A549 treated with GW870086 at 1 μM for 4 hours (cell line): ENCODE measurements at places on chromosomes 1 and 21. TPM values are rescaled to one million over a fixed set of nuclear protein-coding genes. Genes with fewer than 3 reads are reported as not detected.

The CACNA1S gene
- not detected in 5 replicates for total RNA-seq

The CTTNBP2NL gene
- 6.4 to 9.4 TPM (median 8.3 TPM) in 5 replicates for total RNA-seq

The S100A16 gene
- 527 to 623 TPM (median 604 TPM) in 5 replicates for total RNA-seq

The RXFP4 gene
- total RNA-seq: not detected in 5 replicates

The UBE2U gene
- not detected in 5 replicates for total RNA-seq

The C1orf94 gene
- total RNA-seq: 0.07 TPM in 1 of 5 replicates, not detected in the others

The MYCBP gene
- 16.4 to 26.0 TPM (median 18.4 TPM) in 5 replicates for total RNA-seq

The SDF4 gene
- total RNA-seq: 108 to 134 TPM (median 126 TPM) in 5 replicates

The SPATA45 gene
- total RNA-seq: not detected in 5 replicates

The RIIAD1 gene
- total RNA-seq: not detected in 5 replicates

The TTC39A gene
- 1.4 to 2.7 TPM (median 1.8 TPM) in 5 replicates for total RNA-seq

The ADAMTS5 gene
- not detected in 5 replicates for total RNA-seq

The SV2A gene
- total RNA-seq: 0.08 to 0.12 TPM (median 0.10 TPM) in 5 replicates

The CLEC20A gene
- total RNA-seq: not detected in 5 replicates

The ATP8B2 gene
- 27.9 to 41.8 TPM (median 36.3 TPM) in 5 replicates for total RNA-seq

The SLC9C2 gene
- total RNA-seq: not detected in 5 replicates

The PTPRF gene
- total RNA-seq: 79.0 to 101 TPM (median 91.8 TPM) in 5 replicates

The GCSAML gene
- not detected in 5 replicates for total RNA-seq

The PRELP gene
- not detected in 5 replicates for total RNA-seq

The MAP3K21 gene
- 6.8 to 10.5 TPM (median 9.5 TPM) in 5 replicates for total RNA-seq

The ODF2L gene
- 7.6 to 12.8 TPM (median 8.2 TPM) in 5 replicates for total RNA-seq

The SPRR2G gene
- not detected in 5 replicates for total RNA-seq

The SFT2D2 gene
- total RNA-seq: 13.8 to 17.5 TPM (median 14.3 TPM) in 5 replicates

The OSCP1 gene
- total RNA-seq: 6.1 to 7.0 TPM (median 6.6 TPM) in 5 replicates

The OR6K3 gene
- total RNA-seq: not detected in 5 replicates

The MANEAL gene
- 21.3 to 25.5 TPM (median 24.6 TPM) in 5 replicates for total RNA-seq

The GSTM5 gene
- not detected in 5 replicates for total RNA-seq

The S100A8 gene
- not detected in 5 replicates for total RNA-seq

The ZNF648 gene
- total RNA-seq: not detected in 5 replicates

The SLC22A15 gene
- total RNA-seq: 0.43 to 1.2 TPM (median 0.70 TPM) in 5 replicates

The RGS8 gene
- total RNA-seq: not detected in 5 replicates

The MYOC gene
- not detected in 5 replicates for total RNA-seq

The TNFSF18 gene
- total RNA-seq: not detected in 5 replicates

The KLHL17 gene
- total RNA-seq: 9.1 to 16.4 TPM (median 15.4 TPM) in 5 replicates

The FAM110D gene
- 0.07 to 0.10 TPM (median 0.08 TPM) in 3 of 5 replicates, not detected in the others for total RNA-seq

The TNNT2 gene
- 0.13 to 0.39 TPM in 2 of 5 replicates, not detected in the others for total RNA-seq

The PODN gene
- total RNA-seq: not detected in 5 replicates

The NBPF19 gene
- 4.8 to 6.5 TPM (median 5.2 TPM) in 5 replicates for total RNA-seq

The SPRR1B gene
- not detected in 5 replicates for total RNA-seq

The SPRR5 gene
- total RNA-seq: not detected in 5 replicates

The ICOSLG gene
- total RNA-seq: 3.7 to 5.0 TPM (median 4.4 TPM) in 5 replicates

The AMY2A gene
- total RNA-seq: not detected in 5 replicates

The KCNJ15 gene
- 0.10 to 0.25 TPM (median 0.19 TPM) in 5 replicates for total RNA-seq
